Parietal lobe (tissue), 2 donors: ENCODE measurements at places on chromosomes 12 and 14. TPM values are rescaled to one million over a fixed set of nuclear protein-coding genes. Genes with fewer than 3 reads are reported as not detected.

Gene RARG
- 5.0 TPM for total RNA-seq

Gene C14orf132
- total RNA-seq = 66.4 TPM

Gene C12orf56
- 0.31 TPM for total RNA-seq

Gene ITGA7
- total RNA-seq = 11.6 TPM

Gene TROAP
- total RNA-seq = 2.8 TPM

Gene CCNT1
- 57.9 TPM for total RNA-seq

Gene SIX1
- total RNA-seq = 0.31 TPM

Gene EFS
- total RNA-seq = 24.1 TPM

Gene LMNTD1
- not detected for total RNA-seq

Gene BCL11B
- total RNA-seq = 48.5 TPM

Gene MANSC4
- 0.63 TPM for total RNA-seq

Gene DYRK2
- 107 TPM for total RNA-seq

Gene AP1G2
- total RNA-seq = 41.9 TPM

Gene RNASE4
- 2.2 TPM for total RNA-seq

Gene SOAT2
- not detected for total RNA-seq

Gene BMAL2
- total RNA-seq = 29.1 TPM

Gene NELL2
- total RNA-seq = 1,558 TPM

Gene FLVCR2
- 4.4 TPM for total RNA-seq

Gene PTGDR
- total RNA-seq = not detected

Gene KLHDC1
- 16.6 TPM for total RNA-seq

Gene ACOT6
- total RNA-seq = not detected

Gene KRT75
- not detected for total RNA-seq

Gene RFX4
- 9.4 TPM for total RNA-seq

Gene SMCO2
- total RNA-seq = 2.2 TPM

Gene TESPA1
- not detected for total RNA-seq

Gene PIWIL1
- not detected for total RNA-seq

Gene DEPDC4
- total RNA-seq = 1.3 TPM

Gene GRIN2B
- 243 TPM for total RNA-seq

Gene TPPP2
- total RNA-seq = not detected

Gene GUCY2C
- not detected for total RNA-seq

Gene COQ6
- total RNA-seq = 37.9 TPM

Gene TAS2R30
- 55.7 TPM for total RNA-seq

Gene TBX3
- 1.9 TPM for total RNA-seq

Gene CDK4
- total RNA-seq = 55.4 TPM

Gene CRACR2A
- total RNA-seq = 1.9 TPM

Gene MGST1
- 2.8 TPM for total RNA-seq

Gene INSM2
- not detected for total RNA-seq

Gene IRAK3
- total RNA-seq = 6.9 TPM

Gene TCL1B
- total RNA-seq = not detected

Gene REP15
- total RNA-seq = 4.7 TPM

Gene DDN
- total RNA-seq = 5.3 TPM

Gene LDHB
- total RNA-seq = 315 TPM

Gene LTB4R
- 1.6 TPM for total RNA-seq

Gene TARBP2
- 41.3 TPM for total RNA-seq
